ENCODE measurements at places on chromosomes 1 and 21.

GRCh38 chr21:43287111-43287760 is 118.4 kb downstream of the CRYAA start:
- DNase-seq, result no peak

GRCh38 chr1:74729741-74730478 is 2.9 kb downstream of the CRYZ start:
- no peak for DNase-seq

GRCh38 chr1:31985430-31985829 is 28.2 kb upstream of the KHDRBS1 start:
- no peak for DNase-seq

DNA sequence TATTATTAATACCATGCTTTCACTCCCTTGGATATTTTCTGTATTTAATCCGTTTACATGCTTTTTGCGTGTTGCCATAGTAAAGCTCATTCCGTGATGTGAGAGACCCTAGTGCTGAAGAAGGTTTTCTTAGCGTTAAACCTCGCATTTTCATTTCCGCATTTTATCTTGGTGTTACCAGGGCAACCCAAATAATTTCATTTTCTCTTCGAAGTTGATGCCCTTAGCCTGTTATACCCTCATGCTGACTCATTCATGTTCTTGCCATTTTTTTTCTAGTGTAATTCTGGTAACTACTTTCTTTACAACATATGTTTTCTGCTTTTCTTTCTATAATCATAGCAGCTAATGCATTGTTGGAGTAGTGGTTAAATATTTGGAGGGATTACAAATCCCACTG is 37.2 kb downstream of the LRRC8C start:
- no peak for DNase-seq

- no peak for DNase-seq
Observed at GRCh38 chr1:1437904-1438376, 2.5 kb downstream of the VWA1 start.

DNA sequence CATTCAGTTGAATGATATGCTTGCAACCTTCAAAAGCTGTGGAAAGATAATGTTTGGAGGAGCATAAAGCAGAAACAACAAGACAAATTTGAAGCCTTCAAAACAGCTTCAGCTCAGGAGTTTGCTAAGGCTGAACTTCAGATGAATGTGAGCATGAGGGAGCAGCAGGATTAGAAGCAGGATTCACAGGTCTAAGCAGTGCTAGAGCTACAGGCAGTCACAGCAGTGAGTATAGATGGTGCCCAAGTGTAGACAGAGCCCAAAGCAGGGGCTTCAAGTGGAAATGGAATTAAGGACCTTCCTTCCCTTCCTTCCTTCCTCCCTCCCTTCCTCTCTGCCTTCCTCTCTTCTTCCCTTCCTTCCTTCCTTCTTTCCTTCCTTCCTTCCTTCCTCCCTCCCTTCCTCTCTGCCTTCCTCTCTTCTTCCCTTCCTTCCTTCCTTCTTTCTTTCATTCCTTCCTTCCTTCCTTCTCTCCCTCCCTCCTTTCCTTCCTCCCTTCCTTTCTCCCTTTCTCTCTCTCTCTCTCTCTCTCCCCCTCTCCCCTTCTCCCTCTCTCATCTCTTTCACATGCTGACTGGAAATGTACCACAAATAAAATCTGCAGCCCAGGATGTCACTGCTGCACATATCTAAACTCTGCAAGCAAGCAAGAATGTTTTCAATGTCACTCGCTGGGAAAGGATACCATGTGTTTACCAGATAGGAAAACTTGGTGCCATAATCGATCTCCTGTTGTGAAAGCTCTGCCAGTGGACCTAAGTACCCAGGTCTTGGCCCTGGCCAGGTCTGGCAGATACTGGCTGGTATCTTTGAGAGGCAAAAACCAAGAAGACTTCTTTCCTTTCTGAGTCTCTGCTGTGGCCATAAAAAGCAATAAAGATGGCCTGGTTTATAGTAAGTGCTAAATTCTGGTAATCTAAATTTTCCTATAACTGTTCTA is 13.1 kb upstream of the SLC30A10 start:
- DNase-seq, result no peak

- DNase-seq, result no peak
Observed at GRCh38 chr1:190258003-190258402, 219.7 kb downstream of the BRINP3 start.

GRCh38 chr21:41011098-41011731 is 156.7 kb upstream of the BACE2 start:
- DNase-seq, result no peak

DNA sequence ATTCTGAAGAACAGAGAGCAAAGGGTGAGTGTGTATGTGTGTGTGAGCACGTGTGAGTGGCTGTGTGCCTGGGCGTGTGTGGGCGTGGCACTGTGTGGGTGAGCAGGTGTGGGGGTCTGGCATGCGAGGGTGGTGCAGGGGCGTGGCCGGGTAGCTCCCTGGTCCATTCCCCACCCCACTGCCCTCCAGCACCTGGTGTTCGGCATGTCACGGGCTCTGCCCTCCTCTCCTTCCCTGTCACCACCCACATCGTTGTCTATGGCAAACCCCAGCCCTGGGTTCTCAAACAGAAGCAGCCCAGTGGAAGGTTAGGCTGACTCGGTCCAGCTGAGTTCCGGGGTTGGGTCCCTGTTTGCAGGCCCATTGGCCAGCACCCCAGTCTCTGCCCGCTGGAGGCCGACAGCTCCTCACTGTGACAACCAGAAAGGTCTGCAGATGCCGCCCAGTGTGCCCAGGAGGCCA is 39.8 kb downstream of the UBE2G2 start:
- no peak for DNase-seq

DNA sequence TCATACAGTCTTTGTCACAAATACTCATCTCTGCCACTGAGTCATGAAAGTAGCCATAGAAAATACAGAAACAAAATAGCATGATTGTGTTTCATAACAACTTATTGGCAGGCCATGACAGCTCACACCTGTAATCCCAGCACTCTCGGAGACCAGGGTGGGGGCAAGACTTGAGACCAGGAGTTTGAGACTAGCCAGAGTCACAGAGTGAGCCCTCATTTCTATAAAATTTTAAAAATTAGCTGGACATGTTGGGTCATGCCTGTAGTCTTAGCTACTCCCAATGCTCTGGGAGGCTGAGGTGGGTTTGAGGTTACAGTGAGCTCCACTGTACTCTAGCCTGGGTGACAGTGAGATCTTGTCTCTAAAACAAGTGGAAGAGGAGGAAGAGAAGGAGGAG is 411.1 kb downstream of the PCP4 start:
- no peak for DNase-seq

- peak; percentile 12 for DNase-seq
Observed at GRCh38 chr1:21764615-21765423, 18.1 kb downstream of the USP48 start.

DNA sequence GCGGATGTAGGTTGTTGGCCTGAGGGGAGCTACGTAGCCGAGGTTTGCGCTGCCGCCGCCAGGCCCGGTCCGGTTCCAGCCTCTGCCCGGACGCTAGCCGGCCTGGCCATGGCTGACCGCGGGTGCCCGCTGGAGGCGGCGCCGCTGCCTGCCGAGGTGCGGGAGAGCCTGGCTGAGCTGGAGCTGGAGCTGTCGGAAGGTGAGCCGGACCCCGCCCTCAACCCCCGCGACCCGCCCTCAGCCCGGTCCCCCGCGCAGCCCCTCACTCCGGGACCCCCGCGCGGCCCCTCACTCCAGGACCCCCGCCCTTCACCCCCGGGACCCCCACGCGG is 299 bp downstream of the DIP2A start:
- DNase-seq, result no peak

DNA sequence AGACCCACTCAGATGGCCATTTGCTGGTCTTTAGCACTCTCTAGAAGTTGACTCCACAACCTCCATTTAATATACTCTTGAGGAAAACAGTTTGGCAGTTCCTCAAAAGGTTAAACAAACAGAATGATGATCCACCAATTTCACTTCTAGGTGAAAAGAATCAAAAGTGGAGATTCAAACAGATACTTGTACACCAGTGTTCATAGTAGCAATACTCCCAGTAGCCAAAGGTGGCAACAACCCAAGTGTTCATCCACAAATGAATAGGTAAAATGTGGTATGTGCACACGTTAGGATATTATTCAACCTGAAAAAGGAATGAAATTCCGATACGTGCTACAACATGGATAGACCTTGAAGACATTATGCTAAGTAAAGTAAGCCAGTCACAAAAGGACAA is 6.3 kb downstream of the PRCC start:
- DNase-seq, result no peak

DNA sequence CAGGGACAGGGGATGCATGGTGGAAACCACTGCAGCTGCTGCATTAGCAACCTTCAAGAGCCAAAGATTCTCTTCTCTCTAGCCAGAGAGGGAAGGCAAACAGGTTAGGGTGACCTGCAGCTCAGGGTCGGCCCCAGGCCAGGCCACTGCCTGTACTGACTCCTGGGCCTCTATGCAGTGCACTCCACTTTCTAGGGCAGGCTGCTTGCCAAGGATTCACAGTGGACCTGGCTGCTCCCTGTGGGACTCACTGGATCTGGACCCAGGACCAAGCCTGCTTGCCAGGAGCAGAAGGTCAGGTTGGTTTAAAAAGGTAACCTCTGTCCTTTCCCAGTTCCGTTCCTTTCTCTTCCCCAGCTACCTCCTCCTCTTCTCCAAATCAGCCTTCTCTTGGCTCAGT is 52.4 kb downstream of the HIVEP3 start:
- DNase-seq, result no peak

DNA sequence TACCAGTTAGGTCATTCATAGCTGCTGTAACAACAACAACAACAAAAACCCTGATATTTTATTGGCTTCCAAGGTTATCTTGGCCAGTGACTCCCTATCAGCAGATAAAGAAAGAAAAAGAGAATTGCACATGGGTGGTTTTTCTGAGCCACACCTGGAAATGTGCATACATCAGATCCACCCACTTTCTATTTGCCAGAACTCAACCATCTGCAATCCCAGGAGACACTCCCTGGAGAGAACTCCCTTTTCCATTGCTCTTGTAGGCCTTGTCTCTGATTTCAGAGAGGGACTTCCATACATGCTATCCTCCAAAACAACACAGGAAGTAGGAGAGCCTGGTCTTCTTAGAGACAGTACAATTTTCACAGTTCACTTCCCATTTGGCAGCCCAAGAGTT is 74.9 kb upstream of the ZC3H11B start:
- DNase-seq, result no peak

DNA sequence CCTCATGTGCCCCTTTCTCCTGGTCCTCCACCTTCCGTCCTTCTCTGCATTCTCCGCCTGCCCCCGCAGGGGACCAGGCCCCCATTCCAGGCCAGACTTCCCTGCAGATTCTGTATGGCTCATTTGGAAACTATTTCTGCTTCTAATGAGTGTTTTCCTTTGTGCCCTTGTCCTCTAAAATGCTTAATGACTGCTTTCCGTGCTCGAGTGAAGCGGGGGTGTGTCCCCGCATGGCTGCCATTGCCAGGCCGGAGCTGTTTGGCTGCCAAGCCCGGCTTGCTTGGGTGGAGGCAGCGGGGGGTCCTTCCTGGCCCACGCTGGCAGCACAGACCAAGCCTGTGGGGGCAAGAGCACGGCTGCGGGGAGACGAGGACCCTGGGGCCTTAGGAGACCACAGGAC is 299.3 kb upstream of the VAMP3 start:
- no peak for DNase-seq

DNA sequence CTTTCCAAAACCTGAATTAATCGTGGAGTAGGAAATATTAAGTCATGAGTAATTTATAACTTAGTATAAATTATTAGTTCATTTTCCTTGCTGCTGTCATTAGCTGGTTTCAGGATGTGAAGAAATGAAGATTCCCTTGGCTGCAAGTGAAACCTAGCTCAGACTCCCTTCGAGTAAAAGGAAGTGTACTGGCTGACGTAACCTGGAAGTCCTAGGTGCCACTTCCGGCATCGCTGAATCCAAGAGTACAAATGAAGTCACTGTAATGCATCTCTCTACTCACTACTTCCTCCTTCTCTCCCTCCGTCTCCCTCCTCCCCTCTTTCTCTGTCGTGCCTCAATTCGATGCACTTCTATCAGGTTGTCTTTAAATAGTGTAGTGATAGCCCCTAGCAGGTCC is 28.8 kb downstream of the ZP4 start:
- DNase-seq, result no peak

DNA sequence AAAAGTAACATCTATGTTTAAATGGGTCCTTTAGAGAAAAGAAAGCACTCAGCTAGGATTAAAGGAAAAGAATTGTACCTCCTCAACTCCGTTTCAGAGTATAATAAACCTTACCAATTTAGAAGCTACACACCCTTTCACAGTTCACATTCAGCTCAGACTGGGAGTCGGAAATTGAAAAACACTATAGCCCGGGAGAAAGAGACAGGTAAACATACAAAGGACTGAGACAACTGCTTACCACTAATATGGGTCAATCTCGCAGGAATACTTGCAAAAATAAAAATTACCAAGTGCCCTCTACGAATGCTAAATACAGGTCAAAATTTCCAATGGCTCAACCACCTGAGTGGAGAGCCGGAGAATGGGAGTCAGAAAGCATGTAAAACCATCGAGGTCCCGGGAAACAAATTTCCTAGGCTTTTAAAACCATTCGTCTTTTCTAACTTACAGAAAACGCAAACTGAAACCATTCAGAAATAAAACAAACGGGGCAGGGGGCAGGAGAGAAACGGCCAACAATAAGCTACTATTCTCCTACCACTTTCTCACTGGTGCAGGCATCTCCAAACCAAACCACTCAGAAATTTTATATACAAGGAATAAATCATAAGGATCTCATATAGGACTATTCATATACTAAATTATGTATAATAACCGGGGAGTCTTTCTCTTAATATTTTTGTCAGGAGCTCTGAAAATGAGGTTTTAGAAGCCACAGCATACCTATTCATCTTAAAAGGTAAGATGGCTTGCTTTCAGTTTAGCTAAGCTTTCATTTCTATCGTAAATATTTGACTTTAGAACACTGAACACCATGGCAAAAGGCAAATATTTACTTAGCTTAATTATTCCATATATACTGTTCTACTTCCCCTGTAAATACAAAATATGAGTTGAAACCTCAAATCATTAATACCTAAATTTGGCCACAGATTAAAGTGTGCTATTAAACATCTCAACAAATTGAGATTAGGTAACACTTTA is 136.5 kb downstream of the RERE start:
- DNase-seq, result no peak

GRCh38 chr1:166616206-166616605 is 223.1 kb upstream of the POGK start:
- no peak for DNase-seq

- no peak for DNase-seq
Observed at GRCh38 chr1:245201201-245201600, 46.4 kb downstream of the KIF26B start.

GRCh38 chr1:224392411-224393249 is 36.0 kb downstream of the CNIH4 start:
- no peak for DNase-seq

DNA sequence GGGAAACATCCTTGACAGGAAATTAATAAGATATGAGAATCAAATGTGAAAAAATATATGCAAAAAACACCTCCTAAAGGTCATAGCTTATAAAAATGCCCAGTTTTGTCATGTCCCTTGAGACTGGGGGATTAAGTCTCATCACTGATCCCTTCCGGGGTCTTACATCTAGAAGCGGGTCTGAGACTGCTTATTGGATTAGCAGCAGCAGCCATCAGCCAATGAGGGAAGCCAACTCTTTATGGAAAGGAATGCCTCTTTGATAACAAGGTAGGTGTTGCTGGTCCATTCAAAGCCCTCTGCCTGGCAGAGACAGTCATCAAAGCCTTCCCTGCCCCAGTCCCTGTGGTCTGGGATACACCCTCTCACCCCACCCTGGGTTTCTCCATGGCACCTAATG is 3.9 kb upstream of the CACNA1S start:
- DNase-seq, result no peak

Measured in renal pelvis (tissue), 12 donors.